Fibroblast of skin of right quadriceps (primary cell): ENCODE measurements at places on chromosomes 13 and 19.

GRCh38 chr13:32330441-32330840 is 15.1 kb downstream of the BRCA2 start:
- peak; percentile 80 for DNase-seq

- DNase-seq: no peak
Measured at GRCh38 chr13:37481885-37482227, 116.7 kb downstream of the POSTN start.

- DNase-seq: no peak
Measured at GRCh38 chr13:84086847-84087162, 204.5 kb upstream of the SLITRK1 start.

DNA sequence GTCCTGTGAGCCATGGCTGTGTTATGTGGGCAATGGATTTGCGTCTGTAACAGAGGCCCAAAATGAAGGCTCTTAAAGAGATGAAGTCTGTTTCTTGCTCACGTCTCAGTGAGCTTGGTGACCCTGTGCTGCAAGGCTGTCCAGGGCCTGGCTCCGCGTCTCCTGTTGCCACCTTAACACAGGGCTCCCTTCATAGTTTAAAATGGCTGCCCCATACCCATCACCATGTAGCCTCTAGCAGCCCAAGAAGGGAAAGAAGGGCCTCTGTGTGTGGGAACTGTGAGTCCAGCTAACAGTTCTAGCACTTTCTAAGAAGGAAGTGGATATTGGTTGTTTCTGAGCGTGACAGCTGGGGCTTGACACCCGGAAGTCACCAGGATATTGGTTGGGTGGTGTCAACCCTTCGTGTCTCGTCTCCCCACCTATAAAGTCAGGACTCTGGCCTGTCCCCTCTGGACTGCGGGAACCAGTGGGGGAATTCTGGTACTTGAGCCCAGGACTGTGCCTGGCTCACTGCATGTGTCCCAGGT is 20.9 kb downstream of the TMED1 start:
- no peak for DNase-seq

- DNase-seq: no peak
Measured at GRCh38 chr19:10237702-10238101, 6.6 kb upstream of the S1PR2 start.

DNA sequence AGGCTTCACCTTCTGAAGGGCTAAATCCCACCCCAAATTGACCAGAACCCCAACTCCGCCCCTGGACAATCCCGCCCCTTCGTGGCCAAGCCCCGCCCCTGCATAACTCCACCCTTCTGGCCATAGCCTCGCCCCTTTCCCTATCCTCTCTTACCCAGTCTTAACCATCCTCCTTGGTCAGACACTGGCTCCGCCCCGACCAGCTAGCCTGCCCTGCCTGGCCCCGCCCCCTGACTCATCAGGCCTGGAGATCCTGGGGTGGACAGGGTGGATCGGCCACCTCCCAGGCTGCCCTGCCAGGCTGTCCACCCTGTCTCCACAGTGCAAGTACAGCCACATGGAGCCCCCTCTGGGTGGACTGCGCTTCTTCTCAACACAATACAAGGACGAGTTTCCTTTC is 8.0 kb upstream of the ZNF358 start:
- DNase-seq: peak; percentile 52

DNA sequence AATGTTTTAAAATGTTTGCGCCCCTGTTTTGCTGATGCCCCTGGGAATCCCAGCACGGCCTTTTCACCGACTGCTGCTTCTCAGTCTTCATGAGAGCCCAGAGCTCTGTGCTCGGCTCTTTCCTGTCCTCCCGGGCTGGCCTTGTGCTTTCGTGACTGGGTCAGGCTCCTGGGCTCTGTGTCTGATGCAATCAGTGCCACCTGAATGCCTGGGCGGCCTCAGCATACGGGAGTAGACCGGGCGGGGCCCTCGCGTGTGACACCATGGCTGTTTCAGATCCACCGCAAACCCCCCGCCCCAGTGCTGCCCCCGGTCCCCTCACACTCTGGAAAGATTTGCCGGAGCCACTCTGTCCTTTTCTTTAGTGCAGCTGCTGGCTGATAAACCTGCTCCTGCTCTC is 21.4 kb downstream of the PABPC3 start:
- DNase-seq: no peak

- peak; percentile 99 for DNase-seq
Measured at GRCh38 chr19:40425450-40426287, at the start of gene SERTAD1. SERTAD1 (minus strand) TSS chr19:40425992; CDS start chr19:40423546, 2,446 bp downstream.

- no peak for DNase-seq
Measured at GRCh38 chr19:6464070-6464873, at the start of gene CRB3. CRB3 (plus strand) TSS chr19:6464271; CDS start chr19:6464702, 431 bp downstream.

DNA sequence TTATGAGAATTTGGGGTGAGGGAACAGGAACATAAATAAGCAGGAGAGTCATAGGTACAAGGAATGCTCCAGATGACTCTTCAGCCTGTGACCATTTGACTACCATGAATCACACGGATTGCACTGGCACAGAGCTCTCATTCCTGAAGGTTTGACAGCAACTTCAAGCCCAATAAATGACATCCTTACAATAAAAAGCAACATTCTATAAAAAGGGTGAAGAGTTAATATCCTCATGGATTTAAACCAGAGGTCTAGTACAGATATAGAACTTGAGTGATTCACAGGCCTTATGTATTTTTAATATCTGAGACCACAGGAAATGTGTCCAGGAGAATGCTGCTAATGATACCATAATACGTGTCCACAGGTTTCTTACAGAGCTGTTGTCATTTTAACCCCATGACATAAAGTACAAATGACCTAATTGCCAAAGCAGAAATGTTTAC is 158.1 kb downstream of the IRS2 start:
- peak; percentile 83 for DNase-seq

DNA sequence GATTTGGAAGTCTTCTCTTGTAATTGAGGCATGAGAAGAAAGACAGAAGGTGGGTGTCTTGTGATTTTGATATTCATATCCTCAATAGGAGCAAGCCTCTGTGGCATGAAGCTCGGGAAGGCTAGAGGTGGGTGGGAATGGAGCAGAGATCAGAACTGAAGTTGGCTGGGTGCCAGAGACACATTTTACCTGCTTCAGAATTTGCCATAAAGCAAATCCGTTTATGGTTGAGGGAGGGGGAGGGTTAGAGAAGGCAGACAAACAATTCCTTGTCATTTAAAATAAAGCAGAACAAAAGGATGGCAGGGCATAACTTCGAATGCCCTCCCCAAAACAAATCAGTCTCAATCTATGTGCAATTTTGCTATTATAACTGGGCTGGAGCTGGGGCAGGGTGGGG is 305.9 kb downstream of the KLF5 start:
- DNase-seq: no peak
